NCI-H1105 (cell line): ENCODE measurements at places on chromosomes 1 and 21.

GRCh38 chr1:22447621-22448111 lies 4.0 kb upstream of the ZBTB40 start:
- no peak for DNase-seq

DNA sequence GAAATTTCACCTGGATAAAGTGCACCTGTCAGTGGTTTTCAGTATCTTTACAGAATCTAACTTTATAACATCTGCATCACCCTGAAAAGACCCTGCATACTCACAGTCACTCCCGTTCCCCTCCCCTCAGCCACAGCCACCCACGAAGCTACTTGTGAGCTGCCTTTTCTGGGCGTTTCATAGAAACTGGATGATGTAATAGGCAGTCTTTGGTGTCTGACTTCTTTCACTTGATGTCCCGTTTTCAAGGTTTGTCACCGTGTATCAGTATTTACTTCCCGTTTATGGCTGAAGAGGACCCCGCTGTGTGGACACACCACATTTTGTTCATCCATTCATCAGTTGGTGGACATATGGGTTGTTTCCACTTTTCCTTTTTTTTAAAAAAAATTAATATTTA lies 47.8 kb upstream of the LRRC3 start:
- no peak for DNase-seq

DNA sequence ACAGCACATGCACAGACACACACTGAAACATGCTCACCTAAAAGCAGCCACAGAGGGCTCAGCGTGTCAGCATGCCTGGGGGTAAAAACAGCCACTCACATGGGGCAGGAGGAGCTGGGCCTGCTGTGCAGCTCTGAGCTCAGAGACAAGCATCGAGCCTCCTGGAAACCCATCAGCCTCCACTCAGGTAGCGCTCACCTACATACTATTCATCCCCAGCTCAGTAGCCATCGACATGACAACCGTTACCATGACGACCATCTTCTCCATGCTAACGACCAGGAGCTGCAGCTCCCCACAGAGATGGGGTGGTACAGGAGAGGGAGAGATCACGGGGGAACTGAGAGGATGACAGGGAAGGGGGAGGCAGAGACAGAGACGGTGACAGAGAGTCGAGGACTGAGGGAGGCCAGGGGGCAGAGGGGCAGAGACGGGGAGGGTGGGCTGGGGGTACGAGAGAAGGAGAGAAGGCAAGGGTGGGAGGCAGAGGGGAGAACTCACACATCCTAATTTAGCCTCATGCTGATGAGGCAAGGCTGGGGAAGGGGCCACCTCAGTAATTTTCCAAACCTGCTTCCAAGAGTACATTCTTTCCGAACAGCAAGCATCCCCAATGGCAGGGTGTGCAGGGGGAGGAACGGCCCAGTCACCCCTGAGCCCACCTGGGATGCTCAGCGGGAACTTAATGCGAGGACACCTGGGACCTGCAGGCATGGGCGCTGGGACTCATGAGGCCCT lies 28.4 kb downstream of the SDC3 start:
- peak; percentile 94 for DNase-seq

DNA sequence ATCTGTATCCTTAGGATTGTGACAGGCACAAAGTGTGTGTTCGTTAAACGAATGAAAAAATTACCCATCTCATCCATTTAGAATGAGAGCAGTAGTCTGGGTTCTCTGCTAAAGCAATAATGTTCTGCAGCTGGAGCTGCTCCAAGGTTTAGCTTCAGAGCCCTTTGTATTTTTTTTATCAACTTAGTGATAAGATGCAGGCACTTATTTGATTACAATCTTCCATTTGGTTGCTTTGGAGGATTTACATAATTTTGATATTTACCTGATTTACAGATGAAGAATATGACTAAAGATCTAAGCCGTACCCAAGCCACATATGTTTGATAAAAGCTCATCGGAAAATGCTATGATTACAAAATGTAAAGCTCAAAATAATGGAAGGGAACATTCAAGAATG lies 201.2 kb downstream of the KCTD3 start:
- no peak for DNase-seq

GRCh38 chr1:110746644-110747259 lies 72.0 kb upstream of the KCNA3 start:
- no peak for DNase-seq

GRCh38 chr1:180937624-180938225 lies 25.0 kb downstream of the KIAA1614 start:
- DNase-seq = no peak

- DNase-seq = no peak
Observed at GRCh38 chr21:43721939-43722338, 3.0 kb downstream of the PDXK start.

DNA sequence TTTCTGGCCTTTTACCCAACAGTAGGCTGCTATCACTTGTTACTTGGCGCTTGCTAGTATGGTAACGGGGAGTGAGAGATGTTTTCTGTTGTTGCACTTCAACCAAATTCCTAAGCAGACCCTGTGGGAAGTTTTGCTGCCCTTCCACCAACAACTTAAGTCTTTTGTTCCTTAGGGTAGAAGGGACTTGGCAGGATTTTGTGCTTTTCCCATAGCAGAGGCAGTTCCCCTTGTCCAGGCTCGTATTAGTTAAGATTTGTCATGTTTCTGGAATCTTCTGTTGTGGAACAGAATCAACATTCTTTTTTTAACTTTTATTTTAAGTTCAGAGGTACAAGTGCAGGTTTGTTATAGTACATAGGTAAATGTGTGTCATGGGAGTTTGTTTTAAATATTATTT lies 73.2 kb upstream of the SGIP1 start:
- DNase-seq = no peak

DNA sequence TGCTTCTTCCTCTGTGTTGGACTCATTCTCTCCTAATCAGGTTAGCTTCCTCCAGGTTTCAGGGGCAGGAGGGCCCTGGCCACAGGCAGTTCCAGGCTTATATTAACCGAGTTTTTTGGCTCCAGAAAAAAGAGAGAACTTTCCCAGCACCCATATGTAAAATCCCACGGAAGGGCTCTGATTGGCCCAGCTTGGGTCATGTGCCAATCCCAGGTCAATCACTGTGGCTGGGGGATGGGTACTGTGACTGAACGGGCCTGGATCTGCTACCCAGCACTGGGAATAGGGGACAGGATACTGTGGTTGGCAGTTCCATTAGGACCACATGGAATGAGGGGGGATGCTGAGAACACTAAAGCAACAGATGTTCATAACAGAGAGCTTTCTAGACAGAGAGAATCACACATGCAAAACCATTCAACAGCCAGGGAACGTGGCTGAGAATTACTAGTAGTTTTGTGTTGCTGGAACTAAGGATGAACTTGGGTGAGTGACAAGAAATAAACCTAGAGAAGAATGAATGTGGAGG lies 51.1 kb upstream of the NEK2 start:
- no peak for DNase-seq

- DNase-seq = peak; percentile 45
Observed at GRCh38 chr1:181551249-181551648, 67.9 kb downstream of the CACNA1E start.

DNA sequence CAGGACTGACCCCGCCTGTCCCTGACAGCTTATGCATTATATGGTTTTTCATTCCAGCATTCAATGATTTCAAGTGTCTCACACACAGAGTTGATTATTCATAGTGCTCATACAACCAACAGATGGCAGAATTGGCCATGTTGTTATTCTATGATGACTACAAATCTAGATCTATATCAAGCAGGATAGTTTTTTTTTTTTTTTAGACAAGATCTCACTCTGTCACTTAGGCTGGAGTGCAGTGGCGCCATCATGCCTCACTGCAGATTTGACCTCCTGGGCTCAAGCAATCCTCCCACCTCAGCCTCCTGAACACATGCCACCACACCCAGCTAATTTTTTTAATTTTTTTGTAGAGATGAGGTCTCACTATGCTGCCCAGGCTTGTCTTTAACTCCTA lies 40.1 kb upstream of the LRRC8D start:
- DNase-seq = peak; percentile 15

DNA sequence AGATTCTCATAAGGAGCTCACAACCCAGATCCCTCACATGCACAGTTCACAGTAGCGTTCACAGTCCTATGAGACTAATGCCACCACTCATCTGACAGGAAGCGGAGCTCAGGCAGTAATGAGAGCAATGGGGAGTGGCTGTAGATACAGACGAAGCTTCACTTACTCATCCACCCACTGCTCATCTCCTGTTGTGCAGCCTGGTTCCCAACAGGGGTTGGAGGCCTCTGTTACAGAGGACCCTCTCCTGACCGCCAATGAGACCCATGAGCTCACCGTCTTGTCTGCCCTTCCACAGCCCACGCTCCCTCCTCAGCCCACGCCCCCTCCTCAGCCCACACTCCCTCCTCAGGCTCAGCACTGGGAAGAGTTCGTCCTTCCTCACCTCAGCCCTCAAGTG lies 39.6 kb downstream of the RSPH1 start:
- DNase-seq = no peak

DNA sequence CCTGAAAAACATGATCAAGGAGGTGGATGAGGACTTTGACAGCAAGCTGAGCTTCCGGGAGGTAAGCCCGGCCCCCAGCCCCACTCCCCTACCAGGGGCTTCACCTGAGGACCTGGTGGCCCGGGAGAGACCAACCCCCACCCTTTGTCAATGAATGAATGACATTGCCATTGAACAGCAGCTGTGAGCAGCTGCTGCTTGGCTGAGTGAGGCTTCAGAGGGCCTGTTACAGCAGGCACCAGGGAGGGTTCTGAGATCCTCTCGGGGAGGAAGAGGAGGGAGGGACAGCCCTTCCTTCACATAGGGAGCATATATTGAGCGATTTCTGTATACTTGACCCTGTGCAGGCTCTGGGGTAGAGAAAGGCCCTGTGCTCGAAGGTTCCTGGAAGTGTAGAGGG lies 12.3 kb upstream of the CTRC start:
- DNase-seq = no peak

DNA sequence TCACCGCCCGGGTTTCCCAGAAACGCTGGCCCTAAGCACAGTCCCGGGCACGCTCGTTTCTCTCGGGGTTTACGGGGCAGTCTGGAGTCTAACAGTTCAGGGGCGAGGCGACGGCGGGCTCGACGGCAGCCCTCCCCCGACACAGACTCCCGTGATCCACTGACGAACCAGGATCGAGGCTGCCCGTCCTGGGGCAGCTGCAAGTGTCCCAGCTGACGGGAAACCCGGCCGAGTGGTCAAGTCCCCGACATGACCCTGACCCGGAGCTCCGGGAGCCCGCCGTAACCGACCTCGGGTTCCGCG lies 494 bp downstream of the UBE2J2 start:
- DNase-seq = no peak
